ENCODE measurements at places on chromosomes 2 and 18. TPM values are rescaled to one million over a fixed set of nuclear protein-coding genes. Genes with fewer than 3 reads are reported as not detected.

The ASIC4 gene
- total RNA-seq: under 0.01 TPM

The TSPYL6 gene
- total RNA-seq: not detected

The PDCL3 gene
- 23.5 TPM for total RNA-seq

The PTPRM gene
- 151 TPM for total RNA-seq

GRCh38 chr2:55418512-55419232 is 984 bp downstream of the CCDC88A start:
- DNase-seq: no peak

DNA sequence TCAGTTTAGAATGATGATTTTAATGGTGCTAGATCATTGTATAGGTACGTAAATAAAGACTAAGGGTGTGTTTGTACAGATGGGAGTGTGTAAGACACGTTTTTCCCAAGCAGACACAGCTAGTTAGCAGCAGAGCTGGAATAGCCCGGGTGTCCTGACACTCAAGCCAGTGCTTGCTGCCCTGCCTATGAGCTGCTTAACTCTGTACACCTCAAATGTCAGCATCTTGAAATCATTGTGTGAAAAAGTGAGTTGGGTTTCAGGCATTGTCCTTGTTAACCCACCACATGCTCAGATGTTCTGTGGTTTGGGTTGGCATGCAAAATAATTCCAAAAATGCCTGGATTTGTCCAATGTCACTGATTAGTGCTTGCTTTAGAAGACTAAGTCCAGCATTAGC is 13.0 kb upstream of the TET3 start:
- no peak for DNase-seq

DNA sequence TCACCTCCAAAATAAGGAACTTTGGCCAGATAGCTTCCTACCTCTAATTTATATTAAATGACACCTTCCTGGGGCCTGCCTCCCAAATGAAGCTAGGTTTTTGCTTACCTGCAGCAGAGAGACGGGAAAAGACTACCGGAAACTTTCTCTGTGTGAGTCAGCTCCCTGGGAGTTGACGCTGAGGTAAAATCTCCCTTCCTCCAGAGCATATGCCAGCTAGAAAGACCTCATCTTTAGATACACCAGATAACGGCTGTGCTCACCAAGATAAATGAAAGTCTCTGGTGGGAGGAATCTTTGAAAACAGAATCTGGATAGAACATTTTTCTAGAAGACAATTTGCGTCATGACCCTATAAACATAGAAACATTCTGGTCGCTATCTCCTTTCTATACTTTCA is 99.7 kb upstream of the RFX8 start:
- no peak for DNase-seq

GRCh38 chr2:33005057-33005456 is 58.3 kb downstream of the LTBP1 start:
- no peak for DNase-seq

The SLC11A1 gene
- total RNA-seq: 19.0 TPM

DNA sequence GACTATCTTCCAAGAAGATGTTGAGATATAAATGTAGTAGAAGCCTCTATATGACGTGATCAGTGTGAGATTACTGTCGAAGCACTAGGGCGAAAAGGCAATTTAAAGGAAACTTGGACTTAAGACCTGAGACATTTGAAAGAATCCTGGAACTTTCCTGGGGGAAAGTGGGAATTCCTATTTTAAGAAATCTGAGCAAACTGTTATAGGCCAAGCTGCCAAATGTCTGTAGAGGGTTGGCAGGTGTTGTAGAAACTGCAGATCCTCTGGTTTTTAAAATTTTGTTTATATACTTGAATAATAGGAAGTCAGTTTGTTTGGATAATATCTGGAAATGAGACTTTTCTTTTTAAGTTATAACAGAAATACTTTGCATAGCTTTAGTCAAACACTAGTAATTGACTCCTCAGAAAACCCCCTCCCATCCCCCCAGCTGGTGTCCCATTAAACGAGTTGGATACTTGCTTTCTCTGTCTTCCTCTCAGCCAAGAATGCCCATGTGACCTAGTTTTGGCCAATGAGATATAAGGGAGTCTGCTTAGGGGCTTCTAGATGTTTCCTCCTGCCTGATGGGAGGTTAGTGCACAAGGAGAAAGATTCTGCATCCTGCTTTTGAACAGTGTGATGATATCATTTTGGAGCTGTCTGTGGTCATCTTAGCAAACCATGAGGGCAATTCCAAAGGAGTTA is 61.2 kb downstream of the MOGAT1 start:
- DNase-seq: no peak

The HNRNPLL gene
- 75.0 TPM for total RNA-seq

- no peak for DNase-seq
Measured at GRCh38 chr2:240403396-240404104, 31.9 kb upstream of the GPC1 start.

The ATP6V1B1 gene
- total RNA-seq: 1.9 TPM

DNA sequence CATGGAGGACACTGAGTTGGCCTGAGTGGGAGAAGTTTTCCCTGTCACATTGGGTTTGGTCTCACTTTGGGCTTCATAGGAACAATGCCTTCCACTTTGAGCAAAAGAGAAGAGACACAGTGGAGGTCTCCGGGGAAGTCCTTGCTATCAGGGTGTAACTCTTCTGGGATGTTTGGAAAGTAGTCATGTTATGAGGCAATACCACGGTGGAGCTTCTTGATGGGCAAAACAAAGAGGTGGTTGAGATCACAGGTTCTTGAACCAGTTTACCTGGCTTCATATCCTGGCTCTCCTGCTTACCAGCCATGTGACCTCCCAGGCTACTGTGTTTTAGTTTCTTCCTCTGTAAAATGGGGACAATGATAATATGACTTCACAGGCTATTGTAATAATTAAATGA is 478.6 kb downstream of the SLC4A3 start:
- DNase-seq: no peak

DNA sequence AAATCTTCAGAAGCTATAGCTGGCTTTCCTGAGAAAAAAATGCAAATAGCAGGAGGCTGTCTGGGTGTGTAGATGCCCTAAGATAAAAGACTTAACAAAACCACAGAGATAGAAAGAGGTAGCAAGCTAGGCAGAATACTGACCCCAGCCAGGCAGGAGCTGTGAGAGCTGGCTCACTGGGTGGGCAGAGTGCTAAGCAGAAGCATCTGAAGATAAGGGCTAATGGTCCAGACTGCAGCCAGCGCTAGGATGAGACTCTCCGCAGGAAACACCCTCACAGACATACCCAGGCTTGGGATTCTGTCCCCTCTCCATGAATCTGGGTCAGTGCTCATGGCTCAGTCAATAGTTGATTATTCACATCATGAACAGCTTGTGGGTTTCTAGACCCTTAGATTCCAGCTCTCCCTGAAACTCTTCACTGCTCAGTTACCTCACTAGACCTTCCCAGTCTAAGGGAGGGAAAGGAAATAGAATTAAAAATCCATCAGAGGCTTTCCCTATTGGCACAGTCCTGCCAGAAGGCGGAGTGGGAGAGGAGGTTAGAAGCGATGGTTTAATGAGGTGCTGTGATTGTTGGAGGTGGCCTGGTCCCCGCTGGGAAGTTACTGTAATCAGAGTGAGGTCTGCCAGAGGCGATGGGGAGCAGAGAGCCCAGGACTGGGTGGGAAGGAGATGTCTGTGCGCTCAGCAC is 21.4 kb upstream of the CCBE1 start:
- DNase-seq: no peak

DNA sequence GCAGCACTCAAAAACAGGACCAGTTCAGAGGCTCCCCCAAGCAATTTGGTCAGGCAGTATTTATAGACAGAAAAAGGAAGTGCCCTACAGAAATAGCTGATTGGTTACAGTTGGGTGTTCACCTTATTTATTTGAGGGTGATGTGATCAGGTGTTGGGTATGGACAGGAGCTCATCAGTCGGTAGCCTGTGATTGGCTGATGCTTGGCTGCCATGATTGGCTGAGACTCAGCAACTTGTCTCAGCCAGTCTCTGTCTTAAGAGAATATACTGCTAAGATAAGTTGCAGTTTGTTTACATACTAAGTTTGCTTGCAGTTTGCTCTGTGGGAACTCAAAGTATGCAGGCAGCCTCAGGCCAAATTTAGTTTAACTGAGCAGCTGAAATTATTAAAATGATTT is 9.4 kb downstream of the ABCG8 start:
- DNase-seq: no peak

Measured in sigmoid colon (tissue), 7 donors.